ENCODE measurements at places on chromosomes 4 and X.

DNA sequence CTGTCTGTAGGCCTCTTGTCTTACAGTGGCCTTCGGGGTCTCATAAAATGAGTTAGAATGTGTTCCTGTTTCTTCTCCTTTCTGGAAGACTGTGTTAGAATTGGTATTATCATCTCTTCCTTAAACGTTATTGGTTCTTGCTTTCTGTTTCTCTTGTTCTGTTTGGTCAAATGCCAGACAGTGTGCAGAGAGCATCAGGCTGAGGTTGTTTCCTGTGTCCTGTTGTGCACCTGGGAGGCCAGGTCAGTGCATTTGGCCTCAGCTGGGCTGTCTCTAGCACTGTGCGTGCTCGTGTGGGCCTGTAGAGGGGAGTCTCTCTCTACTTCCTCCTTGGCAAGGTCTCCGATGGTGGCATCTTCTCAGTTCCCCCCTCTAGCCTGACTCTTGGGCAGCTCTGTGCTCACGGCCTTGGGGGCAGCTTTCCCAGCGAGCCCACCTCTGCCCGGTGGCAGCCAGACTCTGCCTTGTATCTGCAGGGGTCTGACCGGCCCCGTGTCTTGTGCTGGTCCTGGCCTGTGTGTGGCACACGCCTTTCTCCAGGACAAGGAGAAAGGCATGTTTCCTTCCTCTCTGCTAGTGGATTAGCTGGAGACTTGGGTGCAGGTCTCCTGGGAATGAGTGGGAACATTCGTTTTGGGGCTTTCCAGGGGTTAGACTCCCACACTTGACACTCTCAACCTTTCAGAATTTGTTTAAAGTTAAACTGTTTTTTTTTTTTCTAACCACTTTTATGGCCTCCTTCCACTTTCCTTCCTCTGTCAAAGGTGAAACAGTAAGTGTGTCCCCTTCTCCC lies 62.3 kb downstream of the FAM193A start:
- no peak for DNase-seq

- DNase-seq, result no peak
These were observed 647.0 kb upstream of the PCDH7 start for GRCh38 chr4:30073011-30073710.

- DNase-seq, result no peak
These were observed 88.0 kb downstream of the LEF1 start for GRCh38 chr4:108080747-108081146.

- DNase-seq, result no peak
These were observed 157.6 kb downstream of the ATRX start for GRCh38 chrX:77628294-77629025.

- DNase-seq, result no peak
These were observed 8.5 kb upstream of the SETD7 start for GRCh38 chr4:139564502-139564901.

DNA sequence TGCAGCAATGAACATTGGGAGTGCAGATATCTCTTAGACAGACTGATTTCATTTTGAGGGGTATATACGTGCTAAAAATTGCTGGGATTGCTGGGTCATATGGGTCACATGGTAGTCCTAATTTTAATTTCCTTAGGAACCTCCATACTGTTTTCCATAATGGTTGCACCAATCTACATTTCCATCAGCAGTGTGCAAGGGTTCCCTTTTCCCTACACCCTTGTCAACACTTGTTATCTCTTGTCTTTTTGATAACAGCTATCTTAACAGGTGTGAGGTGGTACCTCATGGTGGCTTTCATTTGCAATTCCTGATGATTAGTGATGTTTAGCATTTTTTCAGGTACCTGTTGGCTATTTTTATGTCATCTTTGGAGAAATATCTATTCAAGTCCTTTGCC lies 57.0 kb downstream of the GPC3 start:
- no peak for DNase-seq

DNA sequence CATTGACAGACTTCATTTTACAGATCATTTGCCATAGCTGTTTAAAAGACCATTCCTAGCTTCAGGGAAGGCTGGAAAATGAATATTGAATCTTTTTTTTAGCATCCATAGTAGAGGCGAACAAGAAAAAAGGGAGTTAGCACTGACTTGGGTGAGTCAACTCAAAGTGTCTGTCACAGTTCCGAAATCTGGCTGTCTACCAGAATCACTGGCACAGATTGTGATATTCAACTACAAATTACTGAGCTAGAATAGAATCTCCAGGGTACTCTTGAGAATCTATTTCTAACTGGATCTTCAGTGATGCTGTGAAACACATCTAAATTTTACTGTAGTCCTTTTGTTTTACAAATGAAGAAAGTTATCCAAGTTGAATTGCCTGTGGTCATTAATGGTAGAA lies 31.5 kb downstream of the SEC24B start:
- no peak for DNase-seq

DNA sequence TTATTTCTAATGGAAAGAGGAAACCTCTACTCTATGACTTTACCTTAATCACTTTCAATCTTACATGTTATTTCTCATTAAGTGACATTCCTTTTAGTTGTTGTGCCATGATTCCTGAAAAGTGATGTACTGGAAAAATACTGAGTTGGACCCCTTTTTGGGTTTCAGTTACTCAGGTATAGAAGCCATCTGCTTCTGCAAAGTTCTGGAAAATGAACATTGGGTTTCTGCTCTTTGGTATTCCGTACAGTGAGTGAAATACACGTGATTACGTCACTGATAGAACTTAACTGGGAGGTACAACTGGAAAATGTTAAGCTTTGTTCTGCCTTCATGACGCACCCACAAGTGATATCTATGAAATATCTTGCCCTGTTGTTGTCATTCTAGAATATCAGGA lies 114.7 kb downstream of the MID1 start:
- no peak for DNase-seq

GRCh38 chr4:53786632-53787031 lies 195.3 kb upstream of the LNX1 start:
- DNase-seq, result no peak

DNA sequence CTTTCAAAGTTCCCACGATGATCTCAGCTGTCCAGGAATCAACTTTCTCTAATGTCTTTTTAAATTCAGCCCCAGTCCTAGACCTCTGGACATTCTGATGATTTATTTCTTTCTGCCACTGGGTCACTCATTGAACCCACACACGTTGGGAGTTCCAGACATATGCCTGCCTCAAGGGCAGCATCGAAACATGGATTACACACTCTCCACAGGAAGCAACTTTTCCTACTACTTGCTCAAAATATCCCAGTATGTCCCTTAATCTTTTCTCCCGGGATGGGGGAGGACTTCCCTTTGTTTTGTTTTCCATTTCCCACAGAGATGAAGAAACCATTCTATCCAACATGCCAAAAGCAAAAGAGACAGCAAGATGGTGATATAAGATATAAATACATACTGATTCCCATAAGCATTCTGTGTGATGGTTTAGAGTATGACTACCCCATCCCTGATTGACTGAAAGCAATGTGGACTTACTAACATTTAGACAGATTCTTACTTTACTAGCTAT lies 79.8 kb upstream of the PPARGC1A start:
- no peak for DNase-seq

- DNase-seq, result no peak
These were observed 67.3 kb downstream of the AFAP1 start for GRCh38 chr4:7872264-7872771.

DNA sequence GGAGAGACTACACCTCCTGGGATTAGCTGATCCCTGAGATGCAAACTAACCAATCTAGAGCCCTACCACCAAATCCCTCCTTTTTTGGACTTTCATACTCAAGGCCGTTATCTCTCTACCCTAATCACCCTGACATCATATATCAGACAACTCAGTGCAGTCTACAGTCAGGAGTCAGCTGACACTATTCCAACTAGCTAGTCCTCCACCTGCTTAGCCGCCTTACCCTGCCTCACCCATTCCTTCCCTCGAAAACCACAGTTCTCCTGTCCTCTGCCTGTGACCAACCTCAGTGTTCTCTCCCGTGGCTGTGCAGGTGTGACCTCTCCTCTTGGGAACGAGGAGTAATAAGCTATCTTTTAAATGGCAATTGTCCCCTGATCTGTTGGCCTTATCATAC lies 1.8 kb upstream of the PPEF2 start:
- DNase-seq, result no peak

DNA sequence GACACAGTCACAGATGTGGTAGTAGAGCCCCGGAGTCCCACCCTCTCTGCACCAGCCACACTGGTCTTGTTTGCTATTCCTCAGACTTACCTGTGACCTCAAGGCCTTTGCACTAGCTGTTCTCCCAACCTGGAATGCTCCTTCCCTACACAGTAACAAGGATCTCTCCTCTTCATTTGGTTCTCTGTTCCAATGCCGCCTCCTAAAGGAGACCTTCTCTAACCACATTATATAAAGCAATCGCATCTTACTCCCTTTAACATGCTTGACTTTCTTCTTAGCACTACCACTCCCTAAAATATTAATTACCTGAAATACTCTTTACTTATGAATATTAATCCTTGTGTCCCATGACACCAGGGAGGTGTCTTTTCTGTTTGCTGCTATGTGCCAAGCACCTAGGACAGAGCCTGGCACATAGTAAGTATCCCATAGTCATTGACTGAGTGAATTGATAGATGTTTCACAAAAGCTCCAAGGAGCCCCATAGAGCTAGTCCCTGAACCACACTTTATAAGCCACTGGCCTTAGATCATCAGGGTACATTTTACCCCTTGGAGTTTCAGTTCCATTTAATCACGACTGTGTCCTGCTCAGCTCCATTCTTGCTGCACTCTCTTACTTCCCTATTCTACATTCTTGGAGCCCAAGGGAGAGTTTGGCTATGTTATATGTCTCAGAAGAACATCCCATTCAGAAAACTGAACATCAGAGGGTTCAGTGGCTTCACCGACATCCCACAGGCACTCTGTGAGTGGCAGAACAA lies 312.7 kb downstream of the RAB28 start:
- no peak for DNase-seq

DNA sequence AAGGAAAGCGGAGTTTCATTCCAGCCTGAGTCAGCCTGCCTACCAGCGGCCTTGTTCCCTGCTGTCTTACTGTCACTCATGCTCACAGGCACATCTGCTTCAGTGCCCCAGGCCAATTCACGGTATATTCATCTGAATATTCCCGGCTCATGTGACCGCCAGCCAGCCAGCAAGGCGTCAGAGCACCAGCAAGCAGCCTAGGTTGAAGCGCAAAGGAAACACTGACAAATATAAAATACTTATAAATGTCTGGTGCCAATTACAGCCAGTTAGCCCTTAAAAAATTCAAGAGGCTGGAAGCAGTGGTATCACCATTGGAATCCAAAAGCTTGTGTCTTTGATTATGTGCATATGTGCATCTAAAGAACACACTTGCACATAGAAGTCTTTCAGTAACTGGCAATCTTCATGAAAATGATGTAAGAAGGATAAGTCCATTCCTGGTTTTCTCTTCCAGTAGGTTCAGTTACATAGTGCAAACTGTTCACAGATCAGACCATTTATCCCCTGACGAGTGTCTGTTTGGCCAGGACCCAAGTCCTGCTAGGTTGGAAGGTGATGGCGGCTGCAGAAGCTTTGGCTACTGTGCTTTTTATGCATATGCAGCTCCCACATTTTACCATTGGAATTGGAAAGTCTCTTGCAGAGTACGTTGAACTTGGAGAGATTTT lies 61.3 kb downstream of the LUZP4 start:
- no peak for DNase-seq

- no peak for DNase-seq
These were observed 80.8 kb upstream of the IQCM start for GRCh38 chr4:149896432-149896831.

- no peak for DNase-seq
These were observed 28.2 kb downstream of the TAPT1 start for GRCh38 chr4:16197876-16198665.

- DNase-seq, result no peak
These were observed 20.8 kb upstream of the HERC5 start for GRCh38 chr4:88435987-88436693.

DNA sequence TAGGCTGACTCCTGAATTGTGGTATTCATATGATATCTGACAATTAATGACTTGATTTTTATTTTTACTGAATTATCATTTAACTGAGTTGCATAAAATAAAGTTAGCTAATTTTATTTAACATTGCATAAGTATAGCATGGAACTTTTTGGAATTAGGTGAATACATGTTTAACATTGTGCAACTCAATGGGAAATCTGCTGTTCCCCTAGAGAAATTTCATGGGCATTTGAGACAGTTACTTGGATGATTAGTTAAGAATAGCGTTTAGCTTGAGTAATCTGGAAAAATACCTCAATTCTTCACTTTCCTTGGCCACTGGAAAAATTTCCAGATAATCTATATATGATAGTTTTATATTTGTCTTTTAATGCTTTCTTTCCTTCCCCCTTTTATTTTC lies 42.5 kb downstream of the NPNT start:
- no peak for DNase-seq

DNA sequence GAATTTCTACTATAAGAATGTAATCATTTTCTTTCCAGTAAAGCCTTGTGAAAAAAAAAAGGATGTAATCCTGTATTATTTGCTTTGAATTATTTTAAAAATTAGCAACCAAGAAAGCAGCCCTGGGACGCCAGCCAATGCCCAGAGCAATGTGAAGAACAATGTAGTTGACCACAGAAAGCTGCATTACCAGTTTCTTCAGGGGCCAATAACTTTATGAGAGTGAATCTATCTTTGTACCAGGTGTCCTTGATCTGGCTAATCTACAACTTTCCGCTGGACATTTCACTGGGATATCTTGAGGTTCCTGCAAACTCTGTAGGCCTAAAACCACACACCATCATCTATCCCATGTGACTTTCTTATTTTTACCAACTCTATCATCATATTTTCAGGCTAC lies 7.6 kb upstream of the KLHL2 start:
- no peak for DNase-seq

DNA sequence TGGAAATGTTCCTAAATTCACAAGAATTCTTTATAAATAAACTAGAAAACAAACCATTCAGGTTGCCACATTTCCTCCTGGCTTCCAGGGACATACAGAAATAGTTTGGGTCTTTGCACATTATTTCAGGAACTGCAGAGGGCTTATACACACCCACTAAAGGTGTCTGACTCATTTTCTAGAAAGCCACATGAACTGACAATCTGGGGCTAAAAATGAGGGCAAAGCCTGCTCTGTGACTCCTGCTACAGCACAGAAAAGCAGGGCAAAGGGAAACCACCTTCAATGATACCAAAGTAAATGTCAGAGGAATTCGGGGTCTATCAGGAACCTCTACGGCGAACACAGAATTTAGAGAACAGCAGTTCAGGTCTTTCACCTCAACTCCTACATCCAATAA lies 112.2 kb upstream of the MAP3K15 start:
- DNase-seq, result no peak

DNA sequence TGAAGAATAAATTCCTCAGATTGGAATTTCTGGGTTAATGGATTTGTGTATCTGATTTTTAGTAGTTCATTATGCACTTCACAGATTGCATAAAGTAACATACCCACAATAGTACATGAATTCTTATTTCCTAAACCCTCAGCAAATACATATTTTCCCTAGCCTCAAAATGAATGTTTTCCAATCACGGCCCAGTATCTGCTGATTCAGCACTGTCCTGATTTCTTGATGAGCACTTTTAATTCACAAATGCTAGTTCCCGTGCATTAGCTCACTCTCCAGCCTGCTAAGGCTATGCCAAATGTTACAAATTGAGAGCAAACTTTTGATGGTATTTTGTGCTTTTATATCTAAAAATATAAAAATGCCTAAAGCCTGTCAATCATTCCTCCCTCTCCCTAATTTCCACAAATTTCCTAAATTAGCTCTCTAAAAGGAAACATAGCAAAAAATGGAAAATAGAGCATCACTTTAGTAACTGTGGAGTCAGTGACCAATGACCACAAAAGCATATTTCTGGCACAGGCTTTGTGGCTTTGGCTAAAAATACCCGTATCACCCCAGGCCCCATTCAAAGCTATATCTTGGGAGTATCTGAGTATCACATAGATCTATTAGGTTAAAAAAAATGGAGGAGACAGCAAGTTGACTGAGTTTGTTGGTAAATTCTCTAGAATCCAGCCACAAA lies 75.5 kb downstream of the NAF1 start:
- DNase-seq, result no peak

Measured in effector memory CD4-positive, alpha-beta T cell (primary cell).